Stimulated activated CD4-positive, alpha-beta T cell treated with anti-CD3 and anti-CD28 coated beads, Interleukin-2, amount 100 ng/mL, for 24 hours (primary cell): ENCODE measurements at places on chromosomes 5 and 9.

GRCh38 chr5:15914638-15915037, 265.0 kb downstream of the MARCHF11 start:
- no peak for DNase-seq

DNA sequence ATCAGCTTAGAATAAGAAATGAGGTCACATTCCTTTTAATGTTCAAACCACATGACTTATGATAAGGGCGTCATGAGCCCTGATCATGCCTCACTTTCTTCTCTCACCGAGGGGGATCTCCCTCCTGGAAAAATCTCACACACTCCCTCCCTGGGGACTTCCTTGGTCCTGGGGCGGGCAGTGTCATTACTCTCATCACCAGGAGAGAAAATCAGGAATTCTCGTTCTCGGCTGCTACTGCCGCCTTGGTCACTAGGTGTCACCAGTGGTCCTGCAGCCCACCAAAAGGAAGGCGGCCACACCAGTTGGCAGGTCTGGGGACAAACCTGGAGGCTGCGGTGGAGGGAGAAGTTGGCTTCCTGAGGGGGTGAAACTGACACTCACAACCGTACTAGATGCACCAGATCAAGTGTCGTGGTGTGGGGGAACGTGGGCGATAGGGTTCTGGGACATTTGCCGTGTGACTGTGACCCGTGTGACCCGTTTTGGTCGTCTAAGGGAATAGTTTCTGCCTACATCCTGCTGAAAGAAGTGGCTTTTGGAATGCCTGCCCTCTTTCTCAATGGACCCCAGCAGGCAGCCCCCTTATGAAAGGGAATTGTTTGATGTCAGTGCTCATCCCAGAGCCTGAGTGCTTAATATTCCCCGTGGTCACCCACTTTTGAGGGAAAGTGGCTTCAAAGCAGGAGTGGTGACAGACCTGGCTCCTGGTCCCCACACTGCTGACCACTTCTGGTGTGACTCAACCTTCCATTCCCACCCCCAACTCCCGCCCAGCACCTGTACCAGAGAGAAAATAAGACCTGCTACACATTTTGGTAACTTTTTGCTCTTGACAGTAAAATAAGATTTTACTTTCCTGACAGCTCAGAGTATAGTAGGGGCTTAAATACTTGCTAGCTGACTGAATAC, 63.2 kb downstream of the ACER2 start:
- peak; percentile 57 for DNase-seq

GRCh38 chr9:82763656-82764055, 299.3 kb downstream of the RASEF start:
- DNase-seq: no peak

DNA sequence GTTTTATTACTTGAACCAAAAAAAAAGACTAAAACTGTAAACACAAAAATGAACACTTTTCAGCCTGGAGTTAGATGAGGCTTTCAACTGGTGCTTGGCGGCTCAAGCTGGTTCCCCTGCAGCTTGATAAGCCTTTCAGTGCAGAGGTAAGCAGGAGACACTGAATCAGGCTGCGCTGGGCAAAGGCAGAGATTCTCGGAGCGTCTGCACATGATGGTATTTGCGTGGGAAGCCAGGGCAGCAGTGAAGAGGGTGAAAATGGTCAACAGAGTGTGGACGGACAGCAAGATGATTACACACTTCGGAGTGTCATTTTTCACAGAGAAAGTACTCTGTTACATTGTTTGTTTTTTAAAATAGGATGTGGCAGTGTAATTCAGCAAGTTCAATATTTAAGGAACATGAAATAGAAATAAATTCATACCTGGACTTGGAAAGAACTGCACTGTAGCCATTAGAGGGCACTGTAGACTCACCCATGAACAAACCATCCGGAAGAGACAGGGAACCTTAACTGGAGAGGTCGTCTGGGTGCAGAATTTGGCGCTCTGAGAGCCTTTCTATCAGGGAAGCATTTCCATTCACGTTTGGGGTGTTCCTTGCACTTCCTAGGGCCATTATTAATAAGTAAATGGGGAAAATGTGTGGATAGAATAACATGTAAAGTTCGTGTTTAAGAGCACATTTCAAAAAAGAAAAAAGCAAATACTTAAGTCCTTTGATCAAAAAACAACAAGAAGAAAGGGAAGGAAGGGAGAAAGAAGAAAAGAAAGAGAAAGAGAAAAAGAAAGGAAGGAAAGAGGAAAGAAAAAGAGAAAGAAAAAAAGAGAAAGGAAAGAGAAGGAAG, 69.8 kb downstream of the ICE1 start:
- no peak for DNase-seq

DNA sequence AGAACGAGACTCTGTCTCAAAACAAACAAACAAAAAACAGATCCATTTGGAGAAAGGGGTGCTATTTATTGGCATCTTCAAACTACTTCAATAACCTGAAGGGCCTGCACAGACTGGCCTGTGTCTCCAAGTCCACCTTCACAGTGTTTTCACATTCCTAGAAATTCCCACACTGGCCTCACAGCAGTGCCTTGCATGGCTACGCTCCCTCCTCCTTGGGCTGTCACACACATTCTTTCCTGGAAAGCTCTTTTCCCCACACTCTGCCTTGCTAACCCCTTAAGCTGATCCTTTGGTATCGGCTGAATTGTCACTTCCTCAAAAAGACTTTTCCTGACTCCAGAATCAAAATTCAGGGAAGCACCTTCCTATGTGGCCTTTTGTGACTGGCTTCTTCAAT, 19.8 kb downstream of the FAM151B start:
- no peak for DNase-seq

- DNase-seq: no peak
Measured at GRCh38 chr9:2083479-2083878, 68.3 kb downstream of the SMARCA2 start.

- DNase-seq: no peak
Measured at GRCh38 chr5:528629-529511, 4.6 kb upstream of the SLC9A3 start.

DNA sequence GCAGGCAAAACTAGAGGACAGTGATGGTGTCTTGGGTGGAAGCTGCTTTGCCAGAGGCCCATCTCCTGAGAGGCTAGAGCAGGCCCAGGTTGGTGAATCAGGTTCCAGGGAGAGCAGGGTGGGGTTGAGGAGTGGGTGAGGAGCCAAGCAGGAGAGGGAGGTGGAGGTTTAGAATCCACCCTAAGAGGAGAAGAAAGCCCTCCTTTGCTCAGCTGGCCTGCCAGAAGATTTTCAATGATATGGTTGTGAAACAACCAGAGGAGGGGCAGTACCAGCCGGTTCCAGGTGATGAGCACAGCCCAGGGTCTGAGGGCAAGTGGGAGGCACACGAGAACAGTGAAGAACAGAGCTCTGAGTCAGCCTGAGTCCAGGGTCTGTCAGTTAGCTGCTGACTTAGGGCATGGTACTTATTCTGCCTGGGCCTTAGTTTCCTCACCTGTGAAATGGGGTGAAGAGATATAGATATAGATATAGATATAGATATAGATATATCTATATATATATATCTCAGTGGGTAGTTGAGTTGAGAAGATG, 17.8 kb downstream of the PPARGC1B start:
- DNase-seq: no peak

- no peak for DNase-seq
Measured at GRCh38 chr9:123072407-123072995, 39.0 kb downstream of the GPR21 start.

DNA sequence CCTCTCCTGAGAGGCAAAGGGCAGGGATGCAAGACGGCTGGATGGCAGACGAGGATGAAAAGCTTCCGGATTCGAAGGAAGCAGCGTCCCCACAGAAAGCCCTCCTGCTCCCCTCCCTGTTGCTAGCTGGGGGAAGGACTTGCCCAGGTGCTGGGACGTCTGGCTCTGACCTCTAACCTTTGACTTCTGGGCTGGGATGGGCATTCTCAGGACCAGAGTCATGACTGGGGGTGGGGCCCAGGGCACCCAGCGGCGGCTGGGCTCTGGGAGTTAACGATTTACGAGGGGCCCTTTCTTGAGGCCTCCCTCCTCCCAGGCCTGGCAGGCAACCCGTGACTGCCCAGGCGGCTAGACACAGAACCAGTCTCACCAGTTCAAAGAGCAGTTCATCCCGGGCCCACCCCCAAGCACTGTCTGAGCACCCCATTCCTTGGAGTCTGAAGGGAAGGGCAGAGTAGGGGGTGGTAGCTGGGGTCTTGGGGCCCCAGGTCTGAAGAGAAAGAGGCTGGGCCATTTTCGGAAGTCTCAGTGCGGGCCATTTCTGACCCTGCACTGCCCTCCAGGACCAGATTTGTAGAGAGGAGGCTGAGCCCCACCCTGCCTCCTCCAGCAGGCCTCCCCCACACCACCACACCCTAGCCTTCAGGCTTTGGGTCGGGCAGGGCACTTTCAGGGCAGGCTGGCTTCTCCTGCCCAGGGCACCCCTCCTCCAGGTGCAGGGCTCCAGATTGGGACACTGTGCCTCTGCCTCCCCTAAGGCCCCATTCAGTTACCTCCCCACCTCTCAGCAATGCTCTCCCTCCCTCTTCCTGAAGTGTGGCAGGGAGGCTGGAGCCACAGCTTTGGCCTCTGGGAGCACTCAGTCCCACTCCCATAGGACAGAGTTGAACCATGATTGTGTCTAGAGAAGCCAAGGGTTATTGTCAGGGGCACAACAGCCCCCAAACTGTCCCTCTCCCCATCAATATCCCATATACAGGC, 5.0 kb upstream of the CXXC5 start:
- DNase-seq: no peak

DNA sequence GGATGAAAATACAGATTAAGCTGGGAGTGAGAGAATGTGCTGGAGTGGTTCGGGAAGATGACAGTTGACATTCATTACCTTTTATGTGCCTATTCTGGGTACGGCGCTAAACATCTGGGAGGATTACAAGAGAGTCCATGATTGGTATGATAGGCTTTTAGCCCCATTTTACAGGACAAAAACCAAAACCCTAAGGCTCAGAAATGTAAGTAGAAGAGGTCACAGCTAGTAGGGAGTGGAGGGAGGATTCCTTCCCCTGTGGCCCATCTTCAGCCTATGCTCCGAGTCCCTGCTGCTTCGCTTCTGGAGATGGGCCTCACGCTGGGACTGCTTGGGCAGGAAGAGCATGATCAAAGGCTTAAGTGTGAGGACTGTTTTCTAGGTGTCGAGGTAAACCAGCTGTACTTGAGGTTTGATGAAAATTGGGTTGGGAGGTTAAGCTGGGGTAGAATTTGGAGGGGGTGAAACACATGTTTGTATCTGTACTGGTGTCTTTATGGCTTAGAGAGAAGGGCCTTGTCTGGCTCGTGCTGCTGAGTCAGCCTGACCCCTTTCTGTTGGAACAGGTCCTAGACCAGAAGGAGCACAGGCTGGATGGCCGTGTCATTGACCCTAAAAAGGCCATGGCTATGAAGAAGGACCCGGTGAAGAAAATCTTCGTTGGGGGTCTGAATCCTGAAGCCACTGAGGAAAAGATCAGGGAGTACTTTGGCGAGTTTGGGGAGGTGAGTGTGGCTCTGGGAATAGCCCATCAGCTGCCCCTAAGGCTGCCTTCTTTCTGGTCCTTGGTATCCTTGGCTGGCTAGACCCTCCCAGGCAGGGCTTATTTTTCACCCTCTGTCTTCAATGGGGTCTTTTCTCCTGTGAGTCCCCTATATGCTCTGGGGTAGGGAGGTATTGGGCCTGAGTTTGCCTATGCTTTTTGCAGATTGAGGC, 2.1 kb downstream of the HNRNPAB start:
- no peak for DNase-seq
